Bladder microvascular endothelial cell (primary cell): ENCODE measurements at places on chromosomes 5 and 9. TPM values are rescaled to one million over a fixed set of nuclear protein-coding genes. Genes with fewer than 3 reads are reported as not detected.

Gene CAMK2A
- not detected in 2 replicates for total RNA-seq

Gene TCOF1
- total RNA-seq, result 10.7 and 22.2 TPM in 2 replicates

Gene ICE1
- 16.5 and 36.1 TPM in 2 replicates for total RNA-seq

Gene PCDHGA7
- 0.65 and 3.3 TPM in 2 replicates for total RNA-seq

Gene SLC6A18
- not detected in 2 replicates for total RNA-seq

Gene PAPPA
- total RNA-seq, result 0.32 and 2.1 TPM in 2 replicates

Gene SLC36A3
- not detected in 2 replicates for total RNA-seq

Gene SPATA31C1
- total RNA-seq, result not detected in 2 replicates

Gene CTXN3
- total RNA-seq, result not detected in 2 replicates

Gene CD14
- 3.2 TPM in 1 of 2 replicates, not detected in the other for total RNA-seq

Gene SLIT3
- under 0.01 and 0.13 TPM in 2 replicates for total RNA-seq

Gene FGF1
- 0.16 and 0.44 TPM in 2 replicates for total RNA-seq

Gene IRGM
- total RNA-seq, result not detected in 2 replicates

Gene LCN15
- total RNA-seq, result not detected in 2 replicates

Gene CAVIN4
- total RNA-seq, result 0.97 and 4.6 TPM in 2 replicates

Gene S100Z
- not detected in 2 replicates for total RNA-seq

Gene ADAMTS6
- 28.0 and 174 TPM in 2 replicates for total RNA-seq

Gene MZB1
- total RNA-seq, result 0.16 and 0.44 TPM in 2 replicates

Gene CDHR2
- under 0.01 TPM in 1 of 2 replicates, not detected in the other for total RNA-seq

Gene GRK6
- 21.2 and 30.5 TPM in 2 replicates for total RNA-seq
